ENCODE measurements at places on chromosomes 16 and 17.
A peak's percentile ranks its signal among the peaks of the same experiment; 100 is the strongest.

DNA sequence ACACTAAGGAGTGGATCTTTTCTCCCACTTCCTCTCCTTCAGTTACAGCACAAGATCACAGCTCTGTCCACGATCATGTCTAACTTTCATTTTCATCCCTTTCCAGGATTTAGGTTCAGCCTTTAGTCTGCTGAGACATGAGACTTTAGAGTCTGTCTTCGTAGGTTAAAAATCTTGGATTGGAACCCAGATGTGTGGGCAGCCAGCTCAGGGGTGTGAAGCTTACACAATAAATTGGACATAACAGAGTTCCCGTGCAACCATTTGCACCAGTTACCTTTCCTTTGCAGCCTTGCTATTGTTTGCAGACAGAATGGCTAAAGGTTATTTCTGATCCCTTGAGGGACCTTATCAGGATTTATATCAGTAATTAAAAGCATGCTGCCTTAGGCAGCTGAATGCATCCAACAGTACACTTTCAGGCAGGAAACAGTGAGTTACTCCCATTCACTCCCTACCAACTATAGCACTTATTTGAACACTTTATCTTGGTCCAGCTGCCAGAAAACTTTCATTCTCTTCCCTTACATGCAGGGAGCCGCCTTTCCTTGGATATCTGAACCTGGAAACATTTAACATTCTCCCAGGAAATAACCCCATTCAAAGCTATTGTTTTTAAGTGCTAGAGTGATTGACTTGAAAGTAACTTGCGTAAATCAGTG is 87.3 kb downstream of the TMEM100 start:
- DNase-seq, result no peak

- no peak for DNase-seq
Observed at GRCh38 chr17:43888548-43888947, 18.8 kb downstream of the MPP2 start.

GRCh38 chr17:37818689-37819088 is 73.8 kb upstream of the HNF1B start:
- DNase-seq, result no peak

DNA sequence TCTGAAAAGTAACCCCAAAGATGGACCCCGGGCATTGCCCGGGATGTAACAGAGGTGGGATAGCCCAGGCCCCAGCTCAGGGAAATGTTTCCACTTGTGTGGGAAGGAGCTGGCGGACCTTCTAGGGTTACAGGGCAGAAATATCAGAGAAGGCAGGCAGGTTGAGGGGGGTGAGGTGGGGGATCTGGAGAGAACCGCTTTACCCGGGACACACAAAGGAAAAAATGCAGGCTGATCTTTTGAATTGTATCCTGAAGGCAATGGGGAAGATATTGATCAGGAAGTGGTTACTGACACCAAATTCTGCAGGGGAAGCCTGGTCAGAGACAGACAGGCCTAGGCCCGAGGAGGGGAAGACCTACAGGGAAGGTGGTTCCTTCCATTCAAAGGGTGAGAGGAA is 3.5 kb downstream of the SLC47A1 start:
- no peak for DNase-seq

- DNase-seq, result no peak
Observed at GRCh38 chr17:8946476-8946875, 19.0 kb downstream of the PIK3R5 start.

DNA sequence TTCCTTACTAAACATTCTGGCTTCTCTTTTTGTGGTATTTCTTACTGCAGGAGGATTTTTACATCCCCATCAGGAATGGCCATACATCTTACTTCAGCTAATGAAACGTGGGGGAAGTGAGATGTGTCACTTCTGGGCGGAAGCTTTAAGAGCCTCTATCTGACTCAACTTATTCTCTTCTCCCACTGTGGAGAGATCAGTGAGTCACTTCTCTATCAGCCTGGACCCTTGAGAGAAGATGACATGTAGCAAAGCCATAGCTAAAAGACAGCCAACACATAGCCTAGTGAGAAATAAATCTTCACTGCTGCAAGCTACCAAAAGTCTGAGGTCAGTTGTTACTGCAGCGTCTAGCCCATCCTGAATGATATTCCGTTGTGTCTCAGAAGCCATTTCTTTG is 1066.7 kb upstream of the RBFOX1 start:
- DNase-seq, result no peak

- no peak for DNase-seq
Observed at GRCh38 chr17:35889818-35890773, 9.9 kb upstream of the CCL5 start.

- DNase-seq, result no peak
Observed at GRCh38 chr16:30004811-30005242, 6.0 kb downstream of the DOC2A start.

DNA sequence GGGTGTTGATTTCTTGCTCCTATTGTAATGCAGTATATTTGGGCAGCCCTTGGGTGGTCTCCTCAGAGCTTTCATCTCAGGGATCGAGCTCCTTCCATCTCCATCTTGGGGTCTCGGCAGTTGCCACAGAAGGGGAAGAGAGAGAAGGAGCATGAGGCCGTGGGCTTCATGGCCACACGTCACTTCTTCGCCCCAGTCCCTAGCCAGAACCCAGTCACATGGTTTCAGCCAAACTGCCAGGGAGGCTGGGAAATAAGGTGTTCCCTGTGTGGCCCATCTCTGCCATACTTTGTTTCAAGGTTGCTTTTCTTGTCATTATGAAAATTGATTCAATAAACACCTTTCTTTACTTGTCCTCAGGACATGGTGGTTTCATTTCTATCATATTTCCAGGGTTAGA is 68.4 kb upstream of the NKD1 start:
- DNase-seq, result no peak

- DNase-seq, result no peak
Observed at GRCh38 chr17:35390663-35391062, 17.2 kb upstream of the SLFN11 start.

DNA sequence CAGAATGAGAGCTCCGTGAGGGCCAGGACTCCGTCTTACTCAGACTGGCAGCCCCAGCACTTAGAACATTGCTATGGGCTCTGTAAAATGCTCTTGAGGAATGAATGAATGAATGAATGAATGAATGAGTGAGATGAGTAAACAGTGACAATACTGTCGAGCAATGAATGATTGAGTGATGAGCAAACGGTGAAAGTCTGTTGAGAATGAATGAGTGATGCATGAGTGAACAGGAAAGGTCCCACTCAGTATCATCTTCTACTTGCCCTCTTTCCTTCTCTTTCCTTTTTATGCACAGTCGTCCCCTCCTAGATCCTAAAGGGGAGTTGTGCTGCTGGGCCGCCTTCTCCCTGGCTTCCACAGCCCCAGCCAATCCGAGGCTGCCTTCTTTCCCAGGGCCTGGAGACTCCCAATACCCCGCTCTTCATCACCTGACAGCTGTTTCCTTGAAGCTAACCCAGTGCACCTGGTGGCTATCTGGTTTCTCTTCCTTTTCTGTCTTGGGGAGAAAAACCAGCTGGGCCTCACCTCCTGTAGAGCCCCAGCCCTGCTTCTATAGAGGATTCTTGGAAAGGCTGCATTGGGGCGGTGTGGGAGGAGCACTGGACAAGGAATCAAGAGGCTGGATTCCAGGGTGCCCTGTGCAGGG is 32.7 kb upstream of the CACNG1 start:
- no peak for DNase-seq

DNA sequence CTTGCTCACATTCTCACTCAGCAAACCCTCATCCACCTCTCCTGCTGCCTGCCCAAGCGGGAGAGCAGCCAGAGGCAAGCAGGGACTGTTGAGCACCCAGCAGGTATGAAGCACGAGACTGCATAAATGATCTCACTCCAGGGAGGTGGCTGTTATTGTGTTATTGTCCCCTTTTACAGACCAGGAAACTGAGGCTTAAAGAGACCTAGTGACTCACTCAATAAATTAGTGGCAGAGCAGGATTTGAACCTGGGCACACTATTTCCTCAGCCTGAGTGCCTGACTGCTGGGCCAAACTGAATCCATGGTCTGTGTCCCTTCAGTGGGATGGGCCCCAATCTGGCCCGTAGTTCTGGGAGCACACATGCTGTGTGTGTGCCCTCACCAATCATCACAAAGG is 12.3 kb upstream of the MAP2K3 start:
- DNase-seq, result no peak

DNA sequence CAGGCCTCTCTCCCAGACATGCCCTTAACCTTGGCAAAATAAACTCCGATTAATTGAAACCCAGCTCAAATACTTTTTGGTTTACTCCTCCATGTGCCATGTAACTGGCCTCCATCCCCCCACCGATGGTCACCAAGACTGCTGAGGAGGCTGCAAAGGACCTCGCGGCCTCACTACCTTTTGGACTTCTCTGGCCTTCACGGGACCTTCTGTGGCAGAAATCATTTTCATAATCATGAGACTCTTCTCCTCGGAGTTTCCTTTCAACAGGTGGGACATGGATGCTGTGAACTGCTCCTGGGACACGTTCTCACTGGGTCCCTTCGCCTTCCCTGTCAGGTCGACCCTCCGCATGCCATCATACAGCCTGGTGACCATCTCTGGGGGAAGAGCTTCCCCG is 9.0 kb downstream of the MEAK7 start:
- no peak for DNase-seq

- no peak for DNase-seq
Observed at GRCh38 chr17:13429201-13429600, 172.5 kb downstream of the HS3ST3A1 start.

DNA sequence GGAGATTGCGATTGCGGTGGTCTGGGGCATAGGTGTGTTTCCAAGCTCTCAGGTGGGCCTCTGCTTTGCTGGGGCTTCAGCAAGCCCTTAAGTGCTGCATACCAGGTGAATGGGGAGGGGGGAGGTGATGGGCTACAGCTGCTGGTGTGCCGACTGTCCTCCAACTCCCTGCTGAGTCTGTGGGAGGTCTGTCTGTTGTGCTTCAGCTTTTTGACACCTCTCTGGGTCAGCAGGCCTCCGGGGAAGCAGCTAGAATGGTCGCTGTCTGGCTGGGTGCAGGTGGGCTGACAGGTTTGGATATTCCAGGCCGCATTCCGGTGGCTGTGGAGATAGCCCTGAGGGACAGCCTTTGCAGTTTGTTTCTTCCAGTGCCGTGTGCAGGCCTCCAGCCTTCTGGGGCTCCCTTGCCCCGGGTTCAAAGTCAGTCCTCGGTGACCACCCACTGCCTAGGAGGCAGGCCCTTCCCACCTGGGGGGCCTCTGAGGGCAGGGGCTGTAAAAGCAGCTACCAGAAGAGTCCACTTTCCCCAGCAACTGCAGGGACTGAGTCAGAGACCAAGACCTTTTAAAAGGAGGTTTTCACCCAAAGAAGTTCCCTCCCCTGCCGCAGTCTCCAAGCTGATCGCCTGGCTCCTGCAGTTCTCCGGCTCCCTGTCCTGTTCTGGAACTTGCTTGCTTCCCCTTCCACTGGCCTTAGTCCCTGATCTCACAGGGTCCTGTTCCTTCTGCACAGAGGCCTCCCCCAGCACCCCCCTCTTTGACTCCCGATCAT is 2.0 kb upstream of the TTYH2 start:
- no peak for DNase-seq

DNA sequence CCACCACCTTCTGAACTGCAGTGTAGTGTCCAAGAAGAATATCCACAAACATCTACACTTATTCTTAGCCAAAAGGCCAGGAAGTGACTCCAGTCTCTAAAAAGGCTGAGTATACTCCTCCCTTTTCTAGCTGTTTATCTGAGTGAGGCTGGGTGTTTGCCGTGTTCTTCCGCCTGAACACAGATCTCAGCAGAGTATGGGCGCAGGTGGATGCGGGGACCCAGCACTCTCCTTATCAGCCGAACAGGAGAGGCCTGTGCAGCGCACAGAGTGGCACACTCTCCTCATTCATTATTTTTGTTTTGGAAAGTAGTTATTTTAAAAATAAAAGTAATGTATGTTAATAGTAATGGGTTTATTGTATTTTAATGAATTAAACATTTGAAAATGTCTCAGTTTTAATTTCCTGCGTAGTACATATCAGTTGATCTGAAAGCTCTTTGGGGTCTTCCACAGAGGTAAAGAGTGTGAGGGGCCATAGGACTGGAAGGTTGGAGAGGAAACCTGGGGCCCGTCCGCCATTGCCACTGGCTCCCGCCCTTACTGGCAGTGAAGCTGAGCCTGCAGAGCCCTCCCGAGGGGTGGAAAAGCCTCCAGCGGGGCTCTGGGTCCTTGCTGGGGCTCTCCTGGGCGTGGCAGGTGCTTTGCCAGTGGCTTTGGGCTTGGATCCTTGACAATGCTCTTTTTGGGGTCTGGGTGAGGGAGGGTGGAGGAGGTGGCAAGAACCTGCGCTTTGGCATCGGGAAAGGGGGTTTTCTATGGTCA is 53.8 kb downstream of the PDPK1 start:
- DNase-seq, result no peak

DNA sequence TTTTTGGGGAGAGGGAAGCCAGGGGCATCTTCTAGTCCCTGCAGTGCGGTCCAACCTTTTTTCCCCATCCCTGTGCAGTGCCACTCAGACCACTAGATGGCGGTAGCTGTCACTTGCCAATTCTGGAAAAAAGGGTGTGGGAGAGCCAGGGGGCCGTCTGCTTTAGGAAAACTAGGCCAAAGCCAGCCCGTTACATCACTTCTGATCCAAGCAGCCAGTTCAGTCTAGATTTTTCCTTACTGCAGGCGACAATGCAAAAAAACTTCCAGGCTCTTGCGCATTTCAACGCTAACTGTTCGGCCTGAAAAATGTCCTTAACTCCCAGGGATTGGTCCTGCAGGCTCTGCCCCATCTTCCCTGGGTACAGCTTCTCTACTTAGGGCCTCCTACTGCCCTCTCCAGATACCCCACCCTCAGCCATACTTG is 69.2 kb upstream of the CES5A start:
- peak; percentile 29 for DNase-seq

GRCh38 chr17:65537845-65538674 is 23.4 kb downstream of the AXIN2 start:
- DNase-seq, result no peak

DNA sequence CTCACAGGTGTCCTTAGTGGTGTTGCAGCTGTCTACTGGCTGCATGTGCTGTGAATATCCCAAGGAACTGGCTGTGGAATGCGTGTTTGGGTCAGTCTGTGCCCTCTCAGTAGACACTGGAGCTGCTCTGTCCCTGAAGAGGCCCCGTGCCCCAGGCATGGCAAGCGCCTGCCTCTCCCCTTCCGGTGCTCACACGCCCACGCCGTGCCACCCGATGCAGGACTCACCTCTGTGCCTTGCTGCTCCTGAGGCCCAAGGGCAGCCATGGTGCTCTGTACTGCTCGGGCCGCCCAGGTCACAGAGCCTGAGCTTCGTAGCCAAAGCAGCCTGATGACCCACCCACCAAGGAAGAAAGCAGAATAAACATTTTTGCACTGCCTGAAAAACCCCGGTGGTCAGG is 10.0 kb downstream of the RGS11 start:
- no peak for DNase-seq
